Endothelial cell (in vitro differentiated cells): ENCODE measurements at places on chromosomes 5 and 9.

GRCh38 chr9:117714282-117714681 is 10.1 kb downstream of the TLR4 start:
- DNase-seq = no peak

- no peak for DNase-seq
These were observed 32.1 kb downstream of the CNOT6 start for GRCh38 chr5:180526269-180526668.

DNA sequence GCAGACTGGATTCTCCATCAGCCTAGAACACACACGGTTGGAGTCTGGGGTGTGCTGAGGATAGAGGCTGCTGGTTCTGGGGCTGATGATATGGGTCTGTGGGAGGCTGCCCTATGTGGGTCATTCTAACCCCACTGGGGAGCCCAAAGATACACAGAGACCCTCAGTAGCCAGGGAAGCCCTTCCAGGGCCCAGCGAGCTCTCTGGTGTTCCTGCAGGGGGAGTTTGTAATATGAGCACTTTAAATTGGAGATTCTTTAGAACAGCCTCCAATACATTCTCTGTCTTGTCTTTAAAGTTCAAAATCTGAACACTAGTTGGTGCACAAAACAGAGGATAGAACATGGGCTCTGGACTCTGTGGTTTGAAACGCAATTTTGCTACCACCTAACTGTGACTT is 2.4 kb downstream of the ACTL7A start:
- DNase-seq = no peak

DNA sequence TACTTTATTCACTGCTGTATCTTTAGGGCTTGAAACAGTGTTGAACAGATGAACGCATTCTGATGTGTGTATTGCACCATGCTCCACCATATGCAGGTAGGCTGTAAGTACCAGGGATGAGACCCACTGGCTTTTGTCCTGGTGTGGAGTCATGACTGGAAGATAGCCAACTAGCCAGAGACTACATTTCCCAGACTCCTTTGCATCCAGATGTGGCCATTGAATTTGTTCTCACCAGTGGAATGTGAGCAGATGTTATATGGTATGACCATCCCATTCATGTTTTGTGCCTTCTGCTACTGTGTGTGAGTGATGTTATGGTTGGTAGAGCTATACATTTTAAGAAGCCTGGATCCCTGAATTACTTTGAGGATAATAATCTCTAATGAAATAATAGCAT is 7.4 kb upstream of the FBXL7 start:
- no peak for DNase-seq

GRCh38 chr9:137918331-137919094 is 40.9 kb downstream of the CACNA1B start:
- no peak for DNase-seq

DNA sequence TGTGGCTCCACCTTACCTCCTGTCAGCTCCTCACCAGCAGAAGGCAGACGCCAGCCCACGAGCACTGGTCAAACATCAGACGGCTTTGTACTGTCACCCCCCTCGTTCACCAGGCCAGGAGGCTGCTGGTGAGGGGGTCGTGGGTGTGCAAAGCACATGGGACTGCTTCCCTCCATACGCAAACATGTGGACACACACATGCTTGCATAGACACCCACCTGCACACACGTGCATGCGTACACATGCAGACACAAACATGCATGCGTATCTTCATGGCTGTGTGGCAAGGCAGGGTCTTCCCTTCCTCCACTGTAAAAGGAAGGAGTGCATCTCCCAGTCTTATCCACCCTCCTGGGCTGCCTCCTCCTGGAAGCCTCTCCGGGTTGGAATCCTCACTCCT is 178.5 kb downstream of the OLFM1 start:
- no peak for DNase-seq

- DNase-seq = no peak
These were observed 14.2 kb upstream of the CAST start for GRCh38 chr5:96648023-96648422.

- peak; percentile 90 for DNase-seq
These were observed 18.1 kb downstream of the KYAT1 start for GRCh38 chr9:128863647-128864046.

GRCh38 chr5:41482715-41483114 is 27.7 kb downstream of the PLCXD3 start:
- no peak for DNase-seq

GRCh38 chr5:72107901-72108201 is 576 bp downstream of the MAP1B start:
- DNase-seq = peak; percentile 13

DNA sequence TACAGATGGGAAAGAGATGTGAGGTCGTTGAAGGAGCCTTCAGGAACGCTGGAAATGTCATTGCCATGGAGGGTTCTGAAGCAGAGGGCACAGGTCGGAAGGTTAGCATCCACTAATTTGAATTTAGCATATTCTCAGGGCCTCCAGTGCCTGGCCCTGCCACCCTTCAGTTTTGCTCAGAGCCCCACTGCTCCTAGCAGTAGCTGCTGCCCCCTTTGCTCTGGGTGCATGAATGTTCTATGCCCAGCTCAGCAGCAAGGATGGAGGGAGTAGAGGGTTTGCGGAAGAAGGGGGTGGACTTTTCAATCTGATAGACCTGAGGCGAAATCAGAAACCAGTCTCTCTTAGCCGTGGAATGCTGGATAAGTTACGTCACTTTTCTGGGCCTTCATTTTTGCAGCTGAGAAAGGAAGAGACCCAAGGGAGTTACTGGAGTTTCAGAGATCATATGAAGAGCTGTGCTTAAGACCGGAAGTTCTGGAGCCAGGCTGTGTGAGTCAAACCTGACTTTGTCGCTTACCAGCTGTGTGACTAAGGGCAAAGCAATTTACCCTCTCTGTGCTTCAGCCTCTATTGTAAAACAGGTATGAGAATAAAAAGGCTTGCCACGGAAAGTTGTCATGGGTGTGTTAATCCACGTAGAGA is 133.2 kb upstream of the PANK3 start:
- no peak for DNase-seq

- DNase-seq = no peak
These were observed 5.5 kb downstream of the ARHGEF37 start for GRCh38 chr5:149586708-149587318.

DNA sequence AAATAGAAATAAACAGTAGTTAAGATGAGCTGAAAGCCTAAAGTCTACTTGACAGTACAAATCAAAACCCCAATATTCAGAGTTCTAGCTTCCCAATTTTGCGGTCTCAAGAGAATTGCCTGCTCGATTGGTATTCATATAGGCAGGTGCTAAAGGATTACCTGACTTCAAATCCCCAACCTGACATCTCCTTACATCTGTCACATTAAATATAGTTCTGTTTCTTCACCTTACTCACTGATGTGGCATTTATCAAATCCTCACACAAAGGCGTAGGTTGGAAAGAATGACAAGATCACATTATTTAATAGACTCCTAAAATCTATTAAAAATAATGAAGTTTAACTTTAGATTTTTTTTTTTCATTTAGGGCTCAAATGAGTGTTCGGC is 72.8 kb upstream of the ANKH start:
- no peak for DNase-seq

DNA sequence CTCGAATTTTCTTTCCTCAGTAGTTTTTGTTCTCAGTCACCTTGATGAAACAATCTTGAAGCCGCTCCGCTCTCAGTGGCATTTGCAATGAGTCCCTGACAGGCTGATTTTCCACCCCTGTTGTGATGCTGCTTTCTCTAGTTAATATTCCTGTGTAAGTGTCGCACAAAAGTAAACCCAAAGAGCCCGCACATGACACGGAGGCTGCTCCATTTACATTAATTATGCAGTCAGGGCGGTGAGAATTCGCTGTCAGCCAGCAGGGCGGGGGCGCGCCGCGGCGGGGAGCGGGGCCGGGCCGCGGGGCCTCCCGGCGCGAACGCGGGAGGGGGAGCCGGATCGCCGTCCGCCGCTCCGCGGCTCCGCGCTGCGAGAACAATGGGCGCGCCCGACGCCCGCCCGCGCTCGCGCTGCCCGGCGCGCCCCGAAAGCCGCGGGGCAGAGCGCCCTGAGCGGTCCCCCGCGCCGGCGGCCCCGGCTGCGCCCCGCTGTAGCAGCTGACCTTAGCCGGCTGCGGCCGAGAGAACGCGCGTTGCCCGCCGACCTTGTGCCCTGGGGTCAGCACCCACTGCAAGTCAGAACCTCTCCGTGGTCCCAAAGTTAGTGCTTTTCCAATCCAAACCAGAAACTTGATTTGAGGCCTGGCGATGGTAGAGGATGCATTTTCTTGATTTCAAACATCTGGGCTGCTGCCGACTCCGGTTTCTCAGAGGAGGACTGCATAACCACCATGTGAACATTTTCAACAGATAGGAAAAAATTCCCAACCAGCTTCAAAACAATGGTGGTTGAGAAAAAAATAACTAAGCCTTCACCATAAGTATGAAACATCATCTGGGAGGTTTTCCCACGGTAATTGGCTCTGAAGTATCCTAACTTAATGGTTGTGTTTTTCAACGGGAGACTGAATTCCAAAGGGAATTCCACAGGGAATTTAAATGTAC is 142.6 kb downstream of the PBX3 start:
- peak; percentile 39 for DNase-seq

- no peak for DNase-seq
These were observed 648.7 kb downstream of the IRX1 start for GRCh38 chr5:4244306-4244705.

- DNase-seq = no peak
These were observed 200.4 kb downstream of the CACNA1B start for GRCh38 chr9:138077898-138078540.

DNA sequence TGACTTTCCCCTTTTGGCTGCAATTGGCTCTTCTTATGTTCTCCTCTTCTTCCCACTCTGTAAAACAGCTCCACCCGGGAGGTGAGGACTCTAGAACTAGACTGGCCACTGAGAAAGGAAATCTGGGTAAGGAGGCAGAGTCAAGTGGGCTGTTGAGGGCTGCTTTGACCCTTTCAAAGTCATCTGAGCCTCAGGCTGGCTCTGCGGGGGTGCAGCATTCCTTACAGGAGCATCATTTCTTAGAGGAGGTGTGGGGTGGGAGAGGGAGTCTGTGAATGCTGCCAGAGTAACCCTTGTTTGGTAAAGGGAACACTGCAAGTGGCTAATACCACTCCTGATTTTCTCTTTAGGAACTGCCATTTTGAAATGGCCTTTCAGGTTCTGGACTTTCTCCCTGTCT is 377.7 kb upstream of the SMARCA2 start:
- no peak for DNase-seq

DNA sequence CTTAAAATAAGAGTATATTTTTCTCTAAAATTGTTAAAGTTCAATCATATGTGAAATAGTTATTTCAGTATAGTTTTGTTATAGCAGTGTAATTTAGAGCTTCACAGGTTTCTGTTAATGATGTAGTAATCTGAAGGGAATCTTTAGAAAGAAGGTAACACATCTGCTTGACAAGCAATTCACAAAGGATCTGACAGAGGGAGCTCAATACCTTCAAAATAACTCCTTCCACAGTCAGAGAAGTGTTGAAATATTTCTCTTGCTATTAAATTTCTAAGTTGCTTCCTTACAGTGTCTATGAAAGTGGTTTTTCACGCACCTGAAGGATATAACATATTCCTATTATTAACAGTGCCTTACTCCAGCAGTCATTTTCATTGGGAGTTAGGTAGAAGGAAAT is 44.9 kb downstream of the SLC25A51 start:
- DNase-seq = no peak

- DNase-seq = no peak
These were observed 177.6 kb upstream of the PANK3 start for GRCh38 chr5:168756453-168757391.

GRCh38 chr5:75466006-75466716 is 45.3 kb downstream of the CERT1 start:
- no peak for DNase-seq

- DNase-seq = no peak
These were observed 30.0 kb upstream of the PCSK1 start for GRCh38 chr5:96463091-96463490.

- DNase-seq = no peak
These were observed 81.9 kb downstream of the PALM2AKAP2 start for GRCh38 chr9:109861918-109862317.

DNA sequence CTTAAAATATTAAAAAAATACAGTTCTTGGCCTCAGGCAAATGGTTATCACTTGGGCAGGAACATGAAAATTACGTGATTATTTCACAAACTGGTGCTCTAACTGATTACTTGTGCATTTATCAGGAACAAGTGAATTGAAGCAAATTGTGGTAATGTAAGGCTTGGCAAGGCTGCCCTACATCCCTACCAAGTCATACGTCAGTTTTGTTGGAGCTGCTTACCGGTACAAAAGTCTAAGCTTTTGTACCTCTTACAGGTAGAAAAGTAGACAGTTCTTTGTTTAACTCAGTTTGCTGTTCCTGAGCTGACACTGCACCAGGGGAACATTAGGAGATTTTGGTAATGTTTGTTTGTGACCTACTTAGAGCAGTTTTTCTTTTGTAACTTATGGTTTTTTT is 2.2 kb downstream of the G3BP1 start:
- no peak for DNase-seq

- peak; percentile 56 for DNase-seq
These were observed 24.1 kb upstream of the PCSK5 start for GRCh38 chr9:75866273-75866871.

GRCh38 chr5:92567831-92568450 is 1013.1 kb downstream of the NR2F1-AS1 start:
- no peak for DNase-seq

DNA sequence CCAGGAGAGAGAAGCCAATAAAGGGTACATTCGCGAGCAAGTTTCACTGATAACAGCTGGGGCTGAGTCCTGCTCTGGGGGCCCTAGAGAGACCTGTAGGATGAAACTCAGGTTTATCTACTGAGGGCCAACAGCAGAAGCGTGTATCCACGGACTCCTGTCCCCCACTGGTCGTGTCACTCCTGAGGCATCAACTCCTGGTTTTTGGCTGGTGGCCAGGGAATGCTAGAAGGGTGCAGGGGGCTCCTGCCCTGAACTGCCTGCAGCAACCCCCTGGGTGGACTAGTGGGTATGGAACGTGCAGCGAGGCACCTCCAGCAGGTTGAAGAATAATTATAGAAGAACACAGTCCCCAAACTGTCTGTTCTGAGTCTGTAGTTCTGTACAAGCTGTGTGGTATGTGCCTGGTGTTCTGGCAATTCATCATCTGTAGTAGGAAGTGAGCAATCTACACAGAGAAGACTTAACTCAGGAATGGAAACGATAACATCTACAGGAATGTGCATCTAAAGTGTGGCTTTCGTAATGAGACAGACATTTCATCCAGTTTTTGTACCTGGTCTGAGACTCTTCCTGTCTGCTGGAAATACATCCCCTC is 64.5 kb upstream of the GNA14 start:
- DNase-seq = no peak

DNA sequence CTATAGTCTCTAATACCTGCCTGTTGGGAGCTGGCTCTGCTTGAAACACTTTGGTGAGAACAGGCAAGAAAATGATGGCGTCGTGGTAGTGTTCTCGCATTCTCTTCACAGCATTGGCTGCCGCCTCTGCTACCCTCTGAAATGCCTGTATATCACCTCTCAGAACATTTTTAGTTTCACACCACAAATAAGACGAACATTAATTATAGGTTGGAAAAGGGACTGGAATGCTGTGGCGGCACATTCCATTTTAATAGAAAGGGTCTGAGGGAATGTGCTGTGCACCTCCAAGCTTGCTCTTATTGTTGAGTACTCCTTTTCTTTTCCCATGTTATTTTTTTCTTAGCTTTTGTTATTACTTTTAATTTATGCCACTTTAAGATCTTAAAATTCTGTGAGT is 134.6 kb upstream of the HMHB1 start:
- DNase-seq = no peak

- DNase-seq = no peak
These were observed at the start of gene PAEP for GRCh38 chr9:135561391-135562234. PAEP (plus strand) TSS chr9:135561756.

- DNase-seq = peak; percentile 37
These were observed 7.6 kb upstream of the FAM240B start for GRCh38 chr9:38727497-38728001.

- DNase-seq = no peak
These were observed 2149.4 kb upstream of the ACO1 start for GRCh38 chr9:30235068-30235467.
